Activated CD8-positive, alpha-beta memory T cell treated with anti-CD3 and anti-CD28 coated beads, Interleukin-2, amount 10 ng/mL, durations not matched to agents 7 days and 5 days (primary cell): ENCODE measurements at places on chromosomes 12 and 14. TPM values are rescaled to one million over a fixed set of nuclear protein-coding genes. Genes with fewer than 3 reads are reported as not detected.

RPGRIP1 gene
- not detected for total RNA-seq

ACTR10 gene
- total RNA-seq = 40.2 TPM

ADGRD1 gene
- total RNA-seq = 0.23 TPM

DNA sequence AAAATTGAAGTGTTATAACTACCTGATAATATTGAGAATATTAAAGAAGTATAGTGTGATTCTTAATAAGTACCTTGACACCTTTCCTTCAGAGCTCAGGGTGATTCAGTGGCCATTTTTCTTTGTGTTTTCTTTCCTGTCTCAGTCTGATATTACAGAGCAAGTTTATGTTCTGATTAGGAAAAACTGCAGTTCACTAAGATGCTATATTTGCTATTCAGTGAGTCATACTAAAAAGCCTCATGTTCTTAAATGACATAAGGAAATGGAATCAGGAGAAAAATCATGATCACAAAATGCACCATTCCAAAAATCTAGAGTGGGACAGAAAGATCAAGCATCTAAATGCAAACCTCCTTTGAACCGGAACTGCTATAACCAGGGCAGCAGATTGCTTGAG is 390.6 kb upstream of the ATP2B1 start:
- DNase-seq = no peak
- H3K4me3 ChIP-seq = no peak overlapping the region
- peaks cover 5% of the 10 kb centered on the region for H3K27me3 ChIP-seq
- peaks cover 10% of the 10 kb centered on the region for H3K4me1 ChIP-seq
- no peaks in the 10 kb centered on the region for H3K36me3 ChIP-seq
- H3K27ac ChIP-seq = no peak overlapping the region

GRCh38 chr12:124053851-124054250 is 80.8 kb downstream of the ZNF664 start:
- no peak overlapping the region for H3K27ac ChIP-seq

- peaks cover 8% of the 10 kb centered on the region for H3K36me3 ChIP-seq
- DNase-seq = no peak
- no peaks in the 10 kb centered on the region for H3K27me3 ChIP-seq
- peaks cover 25% of the 10 kb centered on the region for H3K4me1 ChIP-seq
Observed at GRCh38 chr12:113202300-113203075, 17.0 kb downstream of the RITA1 start.

GRCh38 chr14:69755784-69756183 is 11.2 kb upstream of the SRSF5 start:
- H3K27me3 ChIP-seq = no peaks in the 10 kb centered on the region
- H3K4me1 ChIP-seq = peaks cover 11% of the 10 kb centered on the region
- no peak overlapping the region for H3K4me3 ChIP-seq
- no peaks in the 10 kb centered on the region for H3K36me3 ChIP-seq
- DNase-seq = no peak

- H3K27ac ChIP-seq = no peak overlapping the region
- H3K4me3 ChIP-seq = no peak overlapping the region
- no peaks in the 10 kb centered on the region for H3K36me3 ChIP-seq
- no peaks in the 10 kb centered on the region for H3K27me3 ChIP-seq
- H3K4me1 ChIP-seq = no peaks in the 10 kb centered on the region
- no peak for DNase-seq
Observed at GRCh38 chr12:99053616-99054362, 408.7 kb downstream of the APAF1 start.
